Heart left ventricle (tissue), 16 donors: ENCODE measurements at places on chromosomes 16 and 17.

GRCh38 chr17:13106171-13106570, 88.3 kb upstream of the ELAC2 start:
- DNase-seq, result no peak

- DNase-seq, result no peak
Observed at GRCh38 chr16:13403326-13403725, 501.9 kb downstream of the SHISA9 start.

- no peak for DNase-seq
Observed at GRCh38 chr16:5633845-5634440, 536.3 kb upstream of the EEF2KMT start.

DNA sequence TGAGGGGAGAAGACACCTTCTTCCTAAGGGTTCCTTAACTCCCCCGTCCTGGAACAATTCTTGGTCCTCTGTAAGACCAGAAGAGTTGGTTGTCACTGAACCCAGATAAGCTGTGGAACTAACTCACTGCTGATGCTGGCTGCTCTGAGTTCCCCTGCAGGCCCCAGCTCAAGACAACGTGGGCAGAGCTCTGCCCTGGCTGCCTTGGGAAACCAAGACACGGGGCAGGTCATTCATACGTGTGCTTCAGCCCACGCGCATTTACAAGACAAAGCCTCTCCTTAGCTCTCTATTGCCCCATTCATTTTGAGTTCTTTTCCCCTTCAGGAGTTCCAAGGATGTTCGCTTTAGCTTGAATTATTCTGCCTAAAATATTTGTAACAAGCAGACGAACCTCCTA, 3.4 kb upstream of the NAT9 start:
- DNase-seq, result no peak

DNA sequence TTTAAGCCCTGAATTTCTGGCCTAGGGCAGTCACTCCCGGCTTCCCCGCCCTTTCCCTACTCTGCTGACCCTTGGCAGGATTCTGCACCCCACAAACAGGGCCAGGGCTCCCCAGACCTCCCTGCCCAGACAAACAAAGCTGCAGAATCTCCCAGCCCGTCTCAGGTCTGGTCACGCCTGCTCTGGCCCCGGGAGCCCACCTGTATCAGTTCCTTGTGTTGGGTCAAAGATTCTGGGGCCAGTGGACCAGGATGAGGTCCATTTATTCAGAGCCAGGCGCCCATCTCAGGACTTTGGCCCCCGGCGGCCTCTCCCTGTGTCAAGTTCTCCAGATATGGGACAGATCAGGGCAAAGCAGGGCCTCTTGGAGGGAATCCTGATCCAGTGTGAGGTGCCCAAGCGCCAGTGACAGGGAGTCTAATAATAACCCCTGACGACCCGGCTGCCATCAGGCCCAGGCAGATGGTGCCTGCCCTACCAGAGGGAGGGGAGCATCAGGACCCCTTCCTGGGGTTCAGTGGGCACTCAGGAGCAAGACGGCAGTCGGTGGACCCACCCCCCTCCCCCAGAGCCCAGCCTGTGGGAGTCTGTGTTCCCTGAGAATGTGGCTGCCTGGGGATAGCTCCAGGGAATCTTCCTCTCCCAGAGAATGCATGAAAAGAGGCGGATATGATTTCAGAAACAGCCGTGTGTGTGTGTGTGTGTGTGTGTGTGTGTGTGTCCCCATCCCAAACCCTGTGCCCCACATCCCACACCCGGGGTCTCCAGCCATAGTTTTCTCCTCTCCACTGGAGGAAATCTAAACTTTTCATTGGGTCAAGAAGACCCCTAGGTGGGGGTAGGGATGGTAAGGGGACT, 1.3 kb downstream of the TTYH2 start:
- DNase-seq, result no peak

DNA sequence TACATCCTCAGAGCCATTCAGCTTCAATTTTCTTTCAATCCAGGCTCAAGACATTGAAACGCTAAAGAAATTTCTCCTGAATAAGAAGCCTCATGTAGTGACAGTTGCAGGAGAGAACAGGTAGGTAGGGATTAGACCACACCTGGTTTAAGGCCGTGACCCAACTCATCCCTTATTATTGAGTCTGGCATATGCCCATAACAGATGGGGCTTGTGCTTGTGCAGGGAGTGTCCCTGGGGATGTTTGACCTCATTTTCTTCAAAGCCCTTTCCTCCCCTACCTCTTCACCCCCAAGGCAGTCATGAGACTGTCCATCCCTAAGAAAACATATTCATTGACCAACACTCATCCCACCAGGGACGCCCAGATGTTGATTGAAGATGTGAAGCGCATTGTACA, 24.3 kb downstream of the SUPT6H start:
- no peak for DNase-seq

- DNase-seq, result no peak
Observed at GRCh38 chr16:88703486-88704309, 2.5 kb downstream of the RNF166 start.

- no peak for DNase-seq
Observed at GRCh38 chr16:81061871-81062608, 15.0 kb downstream of the C16orf46 start.

GRCh38 chr17:11996722-11997146, 541 bp downstream of the ZNF18 start:
- DNase-seq, result no peak

DNA sequence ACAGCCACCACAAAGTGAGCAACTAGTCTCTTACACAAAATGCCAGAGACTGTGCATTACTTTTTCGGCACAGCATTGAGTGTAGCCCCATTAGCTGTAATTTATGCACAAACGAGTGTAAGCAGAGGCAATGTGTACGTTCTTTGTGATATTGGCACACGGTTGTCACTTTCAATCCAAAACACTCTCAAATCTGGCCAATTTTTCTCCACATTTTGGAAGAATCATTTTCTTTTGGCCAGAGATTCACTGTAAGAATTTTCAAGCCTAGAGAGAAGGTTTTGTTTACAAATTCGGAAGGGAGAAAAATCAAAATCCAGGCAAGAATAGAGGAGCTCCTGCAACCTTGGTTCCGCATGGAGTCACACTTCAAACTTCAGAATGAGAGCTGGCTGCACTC, 15.4 kb upstream of the KIF2B start:
- no peak for DNase-seq

DNA sequence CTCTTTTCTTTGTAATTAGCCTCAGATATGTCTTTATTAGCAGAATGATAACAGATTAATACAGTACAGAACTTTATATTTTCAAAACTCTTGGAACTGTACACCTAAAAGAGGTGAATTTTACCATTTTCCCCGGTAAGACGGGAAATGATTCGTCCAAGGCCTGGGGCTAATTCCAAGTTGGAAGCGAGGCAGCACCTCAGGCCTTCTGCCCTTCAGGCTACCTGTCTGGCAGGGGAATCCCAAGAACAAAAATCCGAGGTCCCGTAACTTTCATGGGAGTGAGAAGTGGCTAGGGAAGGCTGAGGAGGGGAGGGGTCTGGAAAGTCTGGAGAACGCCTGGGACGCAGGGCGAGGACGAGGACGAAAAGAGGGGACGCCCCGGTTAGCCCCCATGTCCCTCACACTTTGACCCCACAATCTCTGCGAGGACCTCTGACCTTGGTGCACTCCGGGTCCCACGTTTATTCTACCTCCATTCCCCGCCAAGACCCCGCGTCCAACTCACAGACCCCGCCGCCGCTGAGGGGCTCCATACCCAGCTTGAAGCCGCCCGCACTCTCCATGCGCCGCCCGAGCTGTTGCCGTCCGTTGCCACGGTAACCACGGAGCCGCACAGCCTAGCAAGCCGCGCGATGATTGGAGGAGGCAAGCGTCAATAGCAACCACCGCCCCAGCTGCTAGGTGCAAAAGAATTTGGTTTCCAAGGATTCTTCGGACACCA, at the start of gene HYDIN:
TSS of gene HYDIN (minus strand) at position 601 of the 724 bp plus-strand sequence. CDS start 43,827 bp downstream, outside the sequence.
- DNase-seq, result no peak

- no peak for DNase-seq
Observed at GRCh38 chr16:26598061-26598460, 468.7 kb upstream of the C16orf82 start.

GRCh38 chr17:30580916-30581315, 103.7 kb downstream of the GOSR1 start:
- no peak for DNase-seq

DNA sequence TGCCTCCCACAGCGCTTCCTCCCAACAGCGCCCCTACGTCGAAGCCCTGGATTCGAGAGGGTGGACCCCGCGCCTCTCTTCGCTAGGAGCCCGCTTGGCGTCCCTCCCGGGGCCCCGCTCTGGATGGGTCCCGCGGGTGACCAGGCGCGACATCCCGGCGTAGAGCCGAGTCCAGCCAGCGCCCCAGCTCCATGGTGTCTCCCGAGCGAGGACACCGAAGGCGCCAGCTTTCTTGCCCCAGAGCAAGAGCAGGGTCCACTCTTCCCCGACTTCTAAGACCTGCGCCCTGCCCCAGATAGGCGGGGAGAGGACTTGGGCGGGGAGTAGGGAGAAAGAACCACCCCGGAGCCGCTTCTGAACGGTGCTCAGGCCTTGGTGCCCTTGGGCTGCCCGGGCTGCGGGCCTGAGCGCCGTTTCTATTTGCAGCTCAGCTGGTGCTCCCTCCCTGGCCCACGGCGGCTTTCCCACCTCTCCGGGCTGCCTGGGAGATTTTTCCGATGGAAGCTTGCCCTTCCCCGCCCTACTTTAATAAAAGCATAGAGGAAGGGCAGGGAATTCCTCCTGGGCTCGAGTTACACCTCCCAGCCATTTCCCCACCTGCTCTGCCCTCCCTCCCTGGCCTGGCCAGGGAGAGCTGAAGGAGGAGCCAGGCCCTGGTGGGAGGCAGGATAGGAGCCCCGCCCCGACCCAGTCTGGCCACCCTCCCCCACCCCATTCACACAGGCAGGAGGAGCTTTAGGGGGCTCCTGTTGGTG, 1.8 kb downstream of the MMP15 start:
- DNase-seq, result peak; percentile 69

GRCh38 chr17:78129351-78130089, 965 bp upstream of the TMC6 start:
- no peak for DNase-seq
